CD4-positive, alpha-beta T cell treated with Interleukin-17A for 1 hour (primary cell): ENCODE measurements at places on chromosomes 11 and 22.

DNA sequence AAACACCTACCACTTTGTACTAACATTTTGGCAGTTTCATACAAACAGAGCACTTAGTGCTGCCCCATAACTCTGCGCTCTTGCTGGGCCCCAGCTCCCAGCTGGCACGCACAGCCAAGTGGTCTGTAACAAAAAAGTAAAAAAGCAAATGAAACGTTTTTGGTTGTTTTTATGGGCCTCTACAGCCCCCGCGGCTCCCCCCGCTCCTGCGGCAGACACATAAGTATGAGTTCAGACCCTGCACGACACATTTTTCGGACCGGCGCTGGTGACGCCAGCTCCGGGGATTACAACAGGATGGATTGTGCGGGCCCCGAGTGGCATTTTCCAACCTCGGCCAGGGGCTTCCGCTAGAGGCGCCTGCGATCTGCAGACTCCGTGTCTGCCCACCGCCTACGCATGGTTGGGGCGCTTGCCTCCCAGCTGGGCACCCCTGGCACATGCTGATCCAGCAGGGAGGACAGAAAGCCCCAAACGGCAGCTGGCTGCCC is 418.2 kb downstream of the SOX6 start:
- no peak for DNase-seq

DNA sequence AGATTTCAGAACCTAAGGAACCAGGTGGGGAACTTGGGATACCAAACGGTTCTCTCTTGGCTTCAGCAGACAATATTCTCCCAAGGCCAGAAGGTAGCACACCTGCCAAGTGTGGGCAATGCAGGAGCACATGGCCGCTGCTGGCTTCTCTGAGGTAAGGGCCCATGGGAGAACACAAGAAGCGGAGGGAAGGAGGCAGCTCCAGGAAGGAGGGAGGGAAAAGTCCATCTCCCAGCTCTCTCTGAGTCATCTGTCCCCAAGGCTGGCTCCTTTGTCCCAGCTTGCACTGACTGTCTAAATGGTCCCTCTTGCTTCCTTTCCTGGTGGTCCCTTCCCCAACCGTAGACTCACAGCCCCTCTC is 557.9 kb upstream of the CADM1 start:
- no peak for DNase-seq

DNA sequence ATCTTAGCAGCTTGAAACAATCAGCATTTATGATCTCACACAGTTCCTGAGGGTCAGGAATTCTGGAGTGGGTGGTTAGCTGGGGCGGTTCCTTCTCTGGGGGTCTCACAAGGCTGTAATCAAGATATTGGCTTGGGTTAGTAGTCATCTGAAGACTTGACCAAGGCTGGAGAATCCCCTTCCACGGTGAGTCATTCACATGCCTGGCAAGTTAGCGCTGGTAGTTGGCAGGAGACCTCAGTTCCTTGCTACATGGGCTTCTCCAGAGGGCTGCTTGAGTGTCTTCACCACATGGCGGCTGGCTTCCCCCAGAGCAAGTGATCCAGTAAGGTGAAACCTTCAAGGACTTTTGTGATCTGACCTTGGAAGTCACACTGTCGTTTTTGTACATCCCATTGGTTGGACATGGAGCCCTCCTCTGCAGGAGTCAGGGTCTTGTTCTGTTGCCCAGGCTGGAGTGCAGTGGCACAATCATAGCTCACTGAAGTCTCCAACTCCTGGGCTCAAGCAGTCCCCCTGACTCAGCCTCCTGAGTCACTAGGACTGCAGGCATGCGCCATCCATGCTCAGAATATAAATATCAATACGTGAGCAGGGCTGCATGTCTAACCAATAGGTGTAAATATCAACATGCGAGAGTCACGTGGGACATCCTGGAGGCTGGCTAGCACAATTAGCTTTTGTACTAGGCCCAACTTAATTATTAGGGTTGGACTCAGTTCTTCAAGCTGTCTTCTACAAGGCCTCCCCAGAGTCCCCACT is 7.2 kb upstream of the NIPSNAP1 start:
- DNase-seq: no peak

DNA sequence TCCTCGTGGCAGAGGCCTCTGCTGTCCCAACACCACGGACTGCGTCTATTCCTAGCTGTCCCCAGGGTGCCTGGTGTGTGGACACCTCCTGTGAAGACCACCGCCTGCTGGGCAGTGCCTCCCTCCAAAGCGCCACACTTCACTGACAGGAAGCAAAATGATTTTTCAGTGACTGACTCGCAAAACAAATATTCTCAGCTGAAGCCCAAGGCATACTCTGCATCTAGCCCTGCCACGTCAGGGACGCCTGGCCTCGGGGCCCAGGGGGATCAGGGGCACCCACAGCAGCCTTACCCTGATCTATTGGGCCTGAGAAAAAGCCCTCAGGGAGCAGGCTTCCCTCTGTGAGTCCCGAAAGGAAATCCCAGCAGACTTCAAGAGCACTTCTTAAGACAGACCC is 2.2 kb downstream of the BRD1 start:
- DNase-seq: no peak

DNA sequence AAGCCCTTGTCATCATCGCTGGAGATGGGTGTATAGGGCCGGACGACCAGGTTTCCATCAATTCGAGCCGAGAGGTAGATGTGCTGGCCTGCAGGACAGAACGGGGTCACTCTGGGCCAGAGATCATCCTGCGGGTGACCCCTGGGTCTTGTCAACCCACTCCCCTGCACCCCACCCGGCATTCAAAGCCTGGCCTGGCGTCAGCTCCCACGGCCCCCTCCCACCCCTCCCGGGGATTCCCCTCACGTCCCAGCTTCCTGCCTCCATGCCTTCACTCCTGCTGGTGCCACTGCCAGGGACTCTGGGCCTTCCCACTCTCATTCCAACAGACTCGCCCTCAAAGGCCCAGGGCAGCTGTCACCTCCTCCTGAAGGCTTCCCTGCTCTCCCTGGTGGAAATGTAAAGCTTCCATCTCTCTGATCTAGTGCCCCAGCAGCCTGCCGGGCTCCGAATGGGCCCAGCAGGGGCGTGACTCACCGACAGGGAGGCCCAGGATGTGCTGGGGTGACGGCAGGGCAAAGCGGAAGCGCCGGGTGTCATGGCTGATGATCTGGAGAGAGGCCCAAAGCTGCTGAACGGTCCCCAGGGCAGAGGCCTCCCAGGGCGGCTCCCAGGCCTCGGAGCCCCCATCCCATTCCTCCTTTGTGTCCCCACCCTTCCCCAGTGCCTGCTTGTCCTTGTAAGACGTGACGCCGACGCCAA is 9.3 kb downstream of the ATP5MGL start:
- DNase-seq: no peak
